ENCODE measurements at places on chromosomes 5 and 9. TPM values are rescaled to one million over a fixed set of nuclear protein-coding genes. Genes with fewer than 3 reads are reported as not detected.

GRCh38 chr9:120886490-120886967, 9.5 kb upstream of the PHF19 start:
- peaks cover 4% of the 10 kb centered on the region for H3K4me1 ChIP-seq
- H3K27me3 ChIP-seq, result no peaks in the 10 kb centered on the region
- no peak overlapping the region for H3K27ac ChIP-seq
- DNase-seq, result no peak
- H3K36me3 ChIP-seq, result no peaks in the 10 kb centered on the region
- H3K4me3 ChIP-seq, result no peak overlapping the region

The PCDHGA8 gene
- 3.0 TPM for total RNA-seq

GRCh38 chr9:133075925-133076630, 14.3 kb downstream of the CEL start:
- no peaks in the 10 kb centered on the region for H3K36me3 ChIP-seq
- no peak overlapping the region for H3K27ac ChIP-seq
- H3K27me3 ChIP-seq, result no peaks in the 10 kb centered on the region
- no peak overlapping the region for H3K4me3 ChIP-seq

- peak overlapping the region; percentile 32 for H3K27ac ChIP-seq
- peaks cover 23% of the 10 kb centered on the region for H3K36me3 ChIP-seq
- no peaks in the 10 kb centered on the region for H3K27me3 ChIP-seq
- DNase-seq, result peak; percentile 87
- peaks cover 4% of the 10 kb centered on the region for H3K4me1 ChIP-seq
Observed at GRCh38 chr9:129889941-129890717, 54.9 kb downstream of the USP20 start.

GRCh38 chr5:159489779-159490178, 159.5 kb upstream of the IL12B start:
- no peak for DNase-seq
- no peaks in the 10 kb centered on the region for H3K4me1 ChIP-seq
- H3K27ac ChIP-seq, result no peak overlapping the region
- H3K4me3 ChIP-seq, result no peak overlapping the region

Data from endodermal cell (in vitro differentiated cells).